ENCODE measurements at places on chromosomes 3 and 15.

GRCh38 chr3:98454929-98455328 lies 8.1 kb upstream of the OR5K1 start:
- DNase-seq: no peak

- no peak for DNase-seq
Observed at GRCh38 chr3:56694867-56695683, 12.0 kb upstream of the TASOR start.

GRCh38 chr3:32102289-32102688 lies 4.1 kb upstream of the GPD1L start:
- DNase-seq: no peak

DNA sequence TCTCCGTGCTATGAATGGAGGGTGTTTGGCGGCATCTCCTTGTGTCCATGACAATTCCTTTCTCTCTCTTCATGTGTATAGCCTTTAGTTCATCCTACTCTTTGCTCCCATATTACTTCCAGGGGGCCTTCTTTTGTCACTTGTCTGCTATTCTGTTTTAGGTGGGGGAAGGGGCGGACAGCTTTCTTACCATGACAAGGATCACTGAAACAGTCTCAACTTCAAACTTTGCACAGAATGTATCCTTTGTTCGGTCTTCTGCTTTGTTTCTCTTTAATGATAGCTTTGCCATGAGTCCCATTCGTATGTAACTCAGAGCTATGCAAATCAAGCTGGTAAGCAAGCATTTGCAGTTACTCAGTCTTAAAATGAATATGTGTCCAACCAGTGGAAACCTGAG lies 294.2 kb downstream of the TIGIT start:
- no peak for DNase-seq

DNA sequence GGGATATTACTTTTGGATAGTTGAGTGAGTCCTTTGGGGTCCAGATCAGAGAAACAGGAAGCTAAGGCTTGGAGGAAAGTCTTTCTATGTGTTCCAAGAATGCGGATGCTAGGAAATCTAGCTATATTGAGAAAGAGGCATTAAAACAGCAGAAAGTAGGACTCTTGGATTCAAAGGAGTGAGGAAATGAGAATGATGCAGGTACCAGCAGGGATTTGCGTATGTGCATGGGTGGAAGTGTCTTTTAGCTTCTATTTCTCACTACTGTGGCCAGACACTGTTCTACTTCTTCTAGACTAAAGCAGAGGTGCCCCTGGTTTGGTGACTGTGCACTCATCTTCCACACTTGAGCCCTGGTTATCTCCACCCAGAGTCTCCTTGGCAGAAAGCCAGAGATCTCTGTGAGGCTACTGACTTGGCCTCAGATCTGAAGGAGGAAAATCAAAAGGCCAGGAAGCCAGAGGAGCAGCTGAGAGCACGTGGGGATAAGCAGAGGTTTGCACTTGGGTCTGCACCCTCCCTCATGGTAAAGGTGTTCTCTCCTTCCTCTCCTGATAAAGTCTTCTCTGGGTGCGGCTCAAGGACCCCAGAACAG lies 44.3 kb downstream of the ATP2B2 start:
- no peak for DNase-seq

- DNase-seq: no peak
Observed at GRCh38 chr3:140343211-140344081, 334.4 kb upstream of the TRIM42 start.

GRCh38 chr3:95899494-95899893 lies 914.9 kb upstream of the EPHA6 start:
- no peak for DNase-seq

- DNase-seq: no peak
Observed at GRCh38 chr3:175861916-175862315, 1002.8 kb downstream of the NAALADL2 start.

DNA sequence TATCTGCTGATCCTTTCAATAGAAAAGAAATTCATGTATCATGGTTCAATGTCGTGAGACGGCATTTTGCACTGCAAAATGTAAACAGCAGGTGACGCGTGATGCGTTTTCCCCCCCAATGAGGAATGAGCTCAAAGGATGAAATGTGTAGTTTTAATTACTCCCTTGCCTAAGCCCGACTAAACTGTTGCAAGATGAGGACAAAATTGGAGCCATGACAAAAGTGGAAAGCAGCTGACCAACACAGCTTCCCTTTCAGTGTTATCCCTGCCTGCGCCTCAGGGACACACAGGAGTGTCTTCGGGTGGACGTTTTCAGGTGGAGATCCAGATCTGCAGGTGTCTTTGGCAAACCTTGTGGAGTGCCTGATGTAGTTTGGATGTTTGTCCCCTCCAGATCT lies 92.0 kb downstream of the GABRG3 start:
- no peak for DNase-seq

GRCh38 chr15:48604567-48604966 lies 40.9 kb downstream of the FBN1 start:
- DNase-seq: no peak

GRCh38 chr15:91311986-91312385 lies 211.9 kb downstream of the SV2B start:
- no peak for DNase-seq

- DNase-seq: peak; percentile 31
Observed at GRCh38 chr3:43326891-43327581, 40.7 kb downstream of the SNRK start.

- DNase-seq: no peak
Observed at GRCh38 chr3:123644358-123644757, 59.5 kb upstream of the HACD2 start.

GRCh38 chr3:53978386-53978785 lies 86.7 kb upstream of the SELENOK start:
- no peak for DNase-seq

DNA sequence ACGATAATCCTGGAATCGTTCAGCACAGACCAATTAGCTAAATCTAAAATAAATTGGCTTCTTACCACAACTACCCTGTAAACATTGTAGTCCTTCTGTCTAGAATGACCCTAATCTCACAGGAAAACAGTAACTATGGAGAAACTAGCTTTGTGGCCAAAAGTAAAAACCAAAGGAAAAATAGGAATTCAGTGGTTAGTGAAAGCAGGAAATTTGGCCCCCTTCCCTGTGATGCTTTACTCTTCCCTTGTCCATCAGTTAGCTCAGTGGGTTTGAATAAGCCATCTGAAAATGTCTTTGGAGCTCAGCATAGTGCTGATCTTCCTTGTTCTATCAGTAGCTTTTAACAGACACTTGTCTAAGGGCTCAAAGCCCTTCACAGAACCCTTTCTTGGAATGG lies 1.6 kb downstream of the NMD3 start:
- DNase-seq: no peak

DNA sequence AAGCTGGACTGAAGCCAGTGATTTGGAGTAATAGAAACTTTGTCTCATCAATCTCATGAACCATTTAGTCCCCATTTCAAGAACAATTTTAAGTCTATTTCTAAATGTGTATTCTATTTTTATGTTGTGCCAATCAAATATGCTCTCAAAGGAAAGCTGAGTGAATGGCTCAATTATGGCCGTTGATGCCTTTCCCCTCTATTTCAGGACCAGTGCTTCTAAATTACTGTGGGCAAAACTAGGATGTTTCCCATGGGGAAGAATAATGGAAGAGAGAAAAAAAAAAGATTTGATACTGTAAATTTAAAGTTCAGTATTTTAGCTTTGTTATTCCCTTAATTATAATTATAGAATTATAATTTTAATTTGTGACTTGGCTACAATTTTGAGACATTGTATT lies 110.1 kb downstream of the CADM2 start:
- DNase-seq: no peak
